ENCODE measurements at places on chromosomes 16 and 17.

- DNase-seq = no peak
Measured at GRCh38 chr17:49928837-49929475, 40.0 kb upstream of the DLX4 start.

GRCh38 chr17:5877366-5877765, 192.8 kb upstream of the WSCD1 start:
- no peak for DNase-seq

DNA sequence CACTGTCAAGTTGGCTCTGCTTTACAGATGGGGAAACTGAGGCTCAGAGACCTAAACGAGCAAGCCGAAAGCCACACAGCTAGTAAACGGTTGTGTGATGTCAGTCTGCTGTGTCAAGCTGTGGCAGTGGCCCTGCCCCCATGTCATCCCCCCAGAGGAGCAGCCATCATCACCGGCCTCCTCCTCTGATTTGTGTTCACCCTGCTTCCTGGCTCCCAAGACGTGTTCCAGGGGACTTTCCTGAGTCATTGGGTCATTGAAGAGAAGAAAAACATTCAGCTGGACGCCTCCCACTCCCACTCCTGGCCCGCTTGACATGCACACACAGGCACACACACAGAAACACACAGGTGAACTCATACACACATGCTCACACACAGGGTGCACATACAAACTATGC, 54.0 kb upstream of the CIBAR2 start:
- DNase-seq = no peak

- no peak for DNase-seq
Measured at GRCh38 chr16:68506331-68507053, 32.6 kb upstream of the ZFP90 start.

DNA sequence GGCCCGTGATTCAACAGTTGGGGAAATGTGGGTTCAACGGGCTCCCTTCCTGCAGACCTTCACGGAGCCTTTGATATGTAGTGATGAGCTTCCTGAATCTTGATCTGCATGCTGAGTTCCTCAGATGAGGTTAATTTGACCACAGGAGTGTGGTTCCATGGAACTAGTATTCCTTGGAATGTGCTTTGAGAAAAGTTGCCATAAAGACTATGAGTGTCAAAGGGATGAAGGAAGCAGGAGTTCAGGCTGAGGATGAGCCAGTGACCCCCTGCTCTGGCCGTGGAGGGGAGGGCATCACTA, 229.2 kb downstream of the MSI2 start:
- DNase-seq = no peak

- no peak for DNase-seq
Measured at GRCh38 chr16:13805951-13806350, 114.0 kb upstream of the ERCC4 start.

DNA sequence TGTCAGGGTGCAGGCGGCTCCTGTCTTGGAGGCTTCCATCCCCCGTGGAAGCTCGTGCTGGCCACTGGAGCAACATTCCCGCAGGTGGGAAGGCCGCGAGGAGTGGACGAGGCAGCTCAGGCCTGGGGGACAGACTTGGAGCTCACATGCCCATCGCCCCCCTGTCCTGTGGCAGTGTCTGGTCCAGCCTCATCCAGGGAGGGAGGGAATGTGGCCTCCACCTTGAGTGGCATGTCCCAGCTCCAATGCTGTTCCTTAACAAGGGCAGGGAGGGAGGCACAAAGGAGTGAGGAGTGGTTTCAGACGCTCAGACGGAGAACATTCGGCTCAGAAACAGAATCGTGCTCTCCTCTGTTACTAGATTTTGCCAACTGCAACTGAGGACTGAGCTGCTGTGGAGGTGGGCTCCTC, 159.4 kb upstream of the CHMP6 start:
- no peak for DNase-seq

DNA sequence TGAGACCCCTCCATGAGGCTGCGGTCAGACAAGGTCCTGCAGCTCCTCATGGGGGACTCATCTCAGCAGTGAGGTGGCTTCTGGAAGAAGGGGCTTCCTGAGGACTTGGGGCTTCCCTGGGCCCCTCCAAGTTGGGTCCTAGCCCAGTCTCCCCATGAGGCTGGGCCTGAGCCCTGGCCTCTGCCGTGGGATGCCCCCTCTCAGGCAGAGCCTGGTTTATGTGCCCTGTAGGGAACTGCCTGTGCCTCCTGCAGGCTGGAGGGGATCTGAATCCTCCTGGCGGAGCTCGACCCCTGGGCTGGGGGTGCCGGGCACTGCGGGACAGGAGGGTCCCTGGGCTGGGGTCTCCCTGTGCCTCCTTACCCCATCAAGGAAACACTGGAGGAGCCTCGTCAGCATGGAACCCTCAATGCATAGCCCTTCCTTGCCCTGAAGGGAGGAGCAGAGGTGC, 45.8 kb downstream of the TNFRSF13B start:
- DNase-seq = no peak

DNA sequence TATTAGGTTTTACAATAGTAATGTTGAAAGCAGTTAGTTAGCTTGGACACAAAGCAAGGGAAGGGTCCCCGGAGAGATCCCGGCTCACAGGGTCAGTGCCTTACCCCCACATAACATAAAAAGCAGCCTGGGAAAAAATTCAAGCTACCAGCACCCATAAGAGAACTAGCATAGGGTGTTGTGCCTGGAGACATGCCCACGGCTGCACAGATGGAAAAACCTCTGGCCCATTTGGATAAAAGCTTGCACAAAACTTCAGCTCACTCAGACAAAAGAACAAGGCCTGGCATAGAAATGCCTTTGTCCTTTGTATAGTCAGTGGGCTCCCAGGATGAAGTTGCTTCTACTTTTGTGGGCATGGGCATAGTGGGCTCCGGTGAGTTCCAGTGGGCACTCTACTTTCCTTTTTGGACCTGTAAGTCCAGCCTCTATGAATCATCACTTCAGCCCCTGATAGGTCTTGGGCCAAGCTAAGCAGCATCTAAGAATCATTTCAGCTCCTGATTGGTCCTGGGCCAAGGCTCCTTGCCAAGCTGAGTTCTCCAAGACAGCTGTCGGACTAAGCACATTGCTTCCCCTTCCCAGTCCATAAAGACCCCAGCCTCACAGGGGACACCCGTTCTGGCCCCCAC, 1.3 kb upstream of the RDM1 start:
- DNase-seq = no peak

DNA sequence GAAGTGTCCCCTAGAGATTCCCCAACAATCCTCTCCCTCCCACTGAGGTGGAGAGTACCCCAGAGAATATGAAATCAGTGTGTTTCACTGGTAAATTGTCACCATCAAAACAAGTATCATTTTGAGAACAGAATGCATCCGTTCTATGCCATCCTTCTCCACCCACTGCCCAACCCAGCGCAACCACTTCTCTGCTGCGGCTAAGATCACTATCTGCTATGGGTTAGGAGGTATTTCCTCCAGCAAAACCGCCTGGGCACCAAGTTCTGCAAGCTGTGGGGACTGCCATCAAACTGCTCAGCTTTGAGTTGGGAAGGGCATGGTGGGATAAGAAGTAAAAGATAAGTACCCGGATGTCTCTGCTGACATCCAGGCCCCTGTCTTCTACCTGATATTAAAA, 24.4 kb downstream of the CNTNAP1 start:
- peak; percentile 27 for DNase-seq

- no peak for DNase-seq
Measured at GRCh38 chr17:39666231-39666600, 1.1 kb downstream of the TCAP start.

GRCh38 chr16:69566240-69566980, 644 bp downstream of the NFAT5 start:
- DNase-seq = peak; percentile 5

DNA sequence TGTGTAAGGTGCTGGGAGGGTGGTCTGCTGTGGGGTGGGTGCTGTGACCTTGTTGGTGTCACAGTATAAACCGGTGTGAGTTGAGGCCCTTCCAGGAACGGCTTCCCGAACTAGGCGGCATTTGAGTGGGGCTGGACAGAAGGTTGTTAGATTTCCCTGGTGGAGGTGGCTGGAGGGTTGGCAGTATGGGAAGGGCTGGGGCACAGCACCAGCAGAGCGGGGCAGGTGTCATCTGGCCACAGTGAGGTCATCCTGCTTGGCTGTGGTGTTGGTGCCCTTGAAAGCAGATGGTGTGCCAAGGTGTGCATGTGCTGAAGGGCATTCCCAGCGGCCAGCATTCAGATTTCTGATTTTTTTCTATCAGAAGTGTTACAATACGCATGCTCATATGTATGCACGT, 28.1 kb downstream of the BANP start:
- DNase-seq = no peak

GRCh38 chr17:76707985-76708807, 2.6 kb downstream of the MXRA7 start:
- no peak for DNase-seq

DNA sequence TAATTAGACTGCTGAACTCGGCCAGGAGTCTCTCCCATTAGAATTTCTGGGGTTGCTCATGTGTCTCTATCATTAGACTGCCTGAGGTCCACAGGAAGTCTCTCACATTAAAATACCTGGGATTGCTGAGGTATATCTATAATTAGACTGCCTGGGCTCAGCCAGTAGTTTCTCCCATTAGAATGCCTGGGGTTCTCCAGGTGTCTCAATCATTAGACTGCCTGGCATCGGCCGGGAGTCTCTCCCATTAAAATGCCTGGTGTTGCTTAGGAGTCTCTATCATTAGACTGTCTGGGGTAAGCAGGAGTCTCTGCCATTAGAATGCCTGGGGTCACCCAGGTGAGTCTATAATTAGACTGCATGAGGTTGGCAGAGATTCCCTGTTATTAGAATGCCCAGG, 2233.4 kb downstream of the TP53TG3F start:
- no peak for DNase-seq

DNA sequence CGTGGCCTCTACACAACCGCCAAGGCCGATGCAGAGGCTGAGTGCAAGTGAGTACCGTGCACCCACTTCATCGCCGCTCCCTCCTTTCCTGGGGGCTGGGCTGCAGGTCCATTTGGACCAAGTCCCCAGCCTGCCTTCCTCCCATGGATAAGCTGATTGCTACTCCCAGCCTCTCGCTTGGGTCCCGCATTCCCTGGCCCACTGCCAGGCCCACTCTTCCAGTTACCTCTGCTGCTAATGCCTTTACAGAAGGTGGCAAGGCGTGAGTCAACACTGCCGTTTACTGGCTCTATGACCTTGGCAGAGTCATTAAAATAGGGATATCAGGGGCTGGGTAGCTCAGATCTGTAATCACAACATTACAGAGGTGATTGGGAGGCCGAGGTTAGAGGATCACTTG, 11.2 kb downstream of the SULT1A2 start:
- DNase-seq = no peak

DNA sequence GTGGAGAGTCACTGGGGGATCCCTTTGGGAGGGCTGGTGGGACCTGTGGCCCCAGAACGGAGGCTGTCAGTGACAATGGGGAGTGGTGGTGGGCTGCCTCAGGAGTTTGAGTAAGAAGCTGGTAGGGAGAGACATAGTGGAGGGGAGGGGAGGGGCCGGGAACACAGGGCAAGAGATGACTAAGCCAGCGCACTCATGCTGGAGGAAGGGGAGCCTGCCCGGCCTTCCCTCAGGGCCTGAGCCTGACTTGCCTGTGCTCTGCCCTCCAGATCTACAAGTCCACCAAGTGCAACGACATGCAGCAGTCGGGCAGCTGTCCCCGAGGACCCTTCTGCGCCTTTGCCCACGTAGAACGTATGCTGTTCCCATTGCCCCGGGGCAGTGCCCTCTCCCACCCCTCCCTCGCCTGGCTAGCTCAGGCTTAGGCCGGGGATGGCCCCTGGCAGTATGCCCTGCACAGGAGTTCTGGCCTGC, 29.3 kb downstream of the UNC13D start:
- no peak for DNase-seq

DNA sequence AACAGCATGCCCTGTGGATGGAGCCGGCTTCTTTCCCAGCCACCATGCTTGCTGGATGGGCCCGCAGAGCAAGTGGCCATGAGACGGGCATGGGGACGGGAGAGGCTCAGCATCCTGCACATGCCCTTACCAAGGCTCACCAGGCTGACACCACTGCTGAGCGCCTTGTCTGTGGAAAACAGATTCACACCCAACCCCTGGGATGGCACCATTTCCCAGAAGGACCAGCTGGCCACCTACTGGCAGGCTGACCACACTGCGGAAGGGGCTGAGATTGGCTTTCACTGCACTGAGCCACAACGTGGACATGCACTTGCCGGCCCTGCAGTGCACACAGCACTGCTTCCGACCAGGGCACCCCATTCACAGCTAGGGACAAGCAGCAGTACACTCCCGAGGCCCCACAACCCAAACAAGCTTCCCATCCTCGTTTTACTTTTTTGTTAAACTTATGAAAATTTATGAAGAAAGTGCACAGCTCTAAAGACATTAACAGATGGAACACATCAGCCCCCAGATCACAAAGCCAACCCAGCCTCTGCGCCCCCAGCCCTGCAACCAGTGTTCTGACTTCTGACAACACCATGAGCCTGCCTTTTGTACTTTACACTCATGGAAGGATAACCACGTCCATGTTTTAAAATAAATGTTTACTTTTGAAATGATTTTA, 13.9 kb upstream of the KRTAP17-1 start:
- no peak for DNase-seq

- no peak for DNase-seq
Measured at GRCh38 chr16:64206862-64207261, 915.0 kb downstream of the CDH11 start.

DNA sequence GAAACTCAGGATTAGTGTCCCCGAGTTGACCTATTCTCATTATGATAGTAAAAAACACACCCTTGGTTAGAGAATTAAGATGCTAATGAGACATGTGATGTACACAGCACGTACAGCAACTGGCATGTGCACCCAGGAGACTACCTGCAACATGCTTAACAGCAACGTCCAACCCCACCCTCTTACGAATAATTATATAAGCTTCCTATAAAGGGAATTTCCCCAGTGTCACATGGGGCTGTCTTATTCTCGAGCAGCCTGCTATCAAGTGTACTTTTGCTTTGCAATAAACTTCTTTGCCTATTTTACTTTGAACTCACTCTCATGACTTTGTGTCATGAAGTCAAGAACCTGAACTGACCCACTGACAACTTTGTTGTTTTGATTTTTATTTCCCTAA, 62.4 kb upstream of the PMFBP1 start:
- no peak for DNase-seq

- DNase-seq = no peak
Measured at GRCh38 chr17:58402047-58402446, 15.3 kb downstream of the RNF43 start.

DNA sequence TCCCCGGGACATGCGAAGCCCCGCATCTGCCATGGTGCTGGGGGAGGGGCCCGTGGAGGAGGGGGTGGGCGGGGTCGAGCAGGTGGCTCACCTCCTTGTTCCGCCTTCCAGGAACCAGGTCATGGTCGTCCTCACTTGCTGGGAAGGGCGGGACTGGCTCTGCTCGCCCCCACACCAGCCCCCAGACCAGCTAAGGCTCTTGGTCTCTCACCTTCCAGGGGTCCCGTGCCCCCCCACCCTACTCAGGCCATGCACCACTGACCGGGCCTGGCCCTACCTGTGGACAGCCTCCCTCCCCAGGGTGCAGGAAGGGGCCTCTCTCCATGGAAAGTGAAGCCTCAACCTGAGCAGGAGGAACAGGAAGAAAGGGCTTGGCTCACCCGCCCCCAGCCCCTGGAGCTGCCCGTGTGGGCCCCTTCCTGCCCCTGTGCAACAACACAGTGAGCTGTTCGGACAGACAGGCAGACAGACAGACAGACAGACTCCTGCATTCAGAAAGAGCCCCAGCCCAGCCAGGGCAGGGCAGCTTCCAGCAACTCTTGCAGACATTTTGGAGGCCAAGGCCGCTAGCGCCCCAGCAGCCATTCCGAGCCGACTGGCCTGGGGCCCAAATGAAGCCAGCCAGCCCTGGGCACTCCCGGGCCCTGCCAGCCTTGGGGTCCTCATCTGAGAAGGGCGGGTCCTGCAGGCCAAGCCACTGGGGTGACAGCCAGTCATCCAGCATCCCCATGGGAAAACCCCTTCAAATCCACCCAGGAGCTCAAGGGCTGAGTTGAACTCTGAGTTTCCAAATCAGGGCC, 8.1 kb upstream of the KREMEN2 start:
- no peak for DNase-seq

Measured in activated CD4-positive, alpha-beta T cell treated with anti-CD3 and anti-CD28 coated beads, Interleukin-2, amount 50 U/mL, for 4 hours (primary cell).